Progenitor cell of endocrine pancreas (in vitro differentiated cells): ENCODE measurements at places on chromosomes 4 and X.

DNA sequence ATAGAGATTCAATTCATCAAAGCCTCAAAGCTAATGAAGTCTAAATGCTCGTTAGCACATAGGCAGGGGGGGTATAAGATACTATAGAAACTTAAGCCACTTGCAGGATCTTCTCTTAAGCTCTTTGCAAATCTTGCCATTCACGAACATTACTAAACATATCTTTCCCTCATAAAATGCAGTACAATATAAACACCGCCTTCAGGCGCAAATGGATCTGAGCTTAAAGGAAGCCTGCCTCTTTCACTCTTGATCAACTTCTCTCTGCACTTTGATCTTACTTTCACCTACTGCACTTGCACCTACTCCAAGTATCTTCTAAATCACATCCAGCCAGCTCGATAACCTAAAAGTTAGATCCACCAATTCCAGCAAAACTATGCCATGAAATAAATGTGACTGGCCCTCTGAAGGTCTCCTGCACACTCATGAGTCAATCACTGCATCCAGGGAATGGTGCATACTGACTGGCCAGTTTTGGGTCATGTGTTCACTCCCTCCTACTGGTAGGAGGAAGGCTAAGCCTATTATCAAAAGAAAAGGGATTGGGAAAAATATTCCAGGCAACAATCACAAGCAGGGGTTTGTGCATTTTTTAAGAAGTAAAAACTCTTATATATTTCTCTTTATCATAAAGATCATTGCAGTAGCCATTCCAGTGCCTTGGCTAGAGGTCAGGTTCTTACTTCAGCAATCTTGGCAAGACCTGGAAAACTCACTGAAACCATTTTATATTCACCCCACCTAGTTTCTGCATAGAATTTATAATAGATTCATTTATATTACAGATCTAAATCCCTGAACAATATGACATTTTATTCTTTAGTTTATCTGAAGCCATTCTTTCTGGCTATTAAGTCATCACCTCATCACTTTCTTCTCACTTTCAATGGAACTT is 222.0 kb downstream of the PPP3CA start:
- H3K27me3 ChIP-seq = no peaks in the 10 kb centered on the region
- H3K36me3 ChIP-seq = no peaks in the 10 kb centered on the region
- no peak overlapping the region for H3K4me3 ChIP-seq
- H3K27ac ChIP-seq = no peak overlapping the region
- H3K4me1 ChIP-seq = no peaks in the 10 kb centered on the region

- DNase-seq = no peak
- no peaks in the 10 kb centered on the region for H3K27me3 ChIP-seq
- no peak overlapping the region for H3K4me3 ChIP-seq
- H3K4me1 ChIP-seq = no peaks in the 10 kb centered on the region
- peaks cover 6% of the 10 kb centered on the region for H3K36me3 ChIP-seq
- no peak overlapping the region for H3K27ac ChIP-seq
Observed at GRCh38 chr4:2824836-2825381, 18.7 kb upstream of the ADD1 start.

- no peaks in the 10 kb centered on the region for H3K27me3 ChIP-seq
- H3K4me1 ChIP-seq = no peaks in the 10 kb centered on the region
- no peak for DNase-seq
- no peak overlapping the region for H3K27ac ChIP-seq
- no peak overlapping the region for H3K4me3 ChIP-seq
Observed at GRCh38 chr4:55367084-55367722, 21.2 kb downstream of the SRD5A3 start.

GRCh38 chr4:143554728-143555597 is 41.5 kb downstream of the SMARCA5 start:
- H3K27ac ChIP-seq = peak overlapping the region; percentile 13
- H3K4me1 ChIP-seq = peaks cover 10% of the 10 kb centered on the region
- H3K36me3 ChIP-seq = peaks cover 14% of the 10 kb centered on the region
- no peak for DNase-seq

DNA sequence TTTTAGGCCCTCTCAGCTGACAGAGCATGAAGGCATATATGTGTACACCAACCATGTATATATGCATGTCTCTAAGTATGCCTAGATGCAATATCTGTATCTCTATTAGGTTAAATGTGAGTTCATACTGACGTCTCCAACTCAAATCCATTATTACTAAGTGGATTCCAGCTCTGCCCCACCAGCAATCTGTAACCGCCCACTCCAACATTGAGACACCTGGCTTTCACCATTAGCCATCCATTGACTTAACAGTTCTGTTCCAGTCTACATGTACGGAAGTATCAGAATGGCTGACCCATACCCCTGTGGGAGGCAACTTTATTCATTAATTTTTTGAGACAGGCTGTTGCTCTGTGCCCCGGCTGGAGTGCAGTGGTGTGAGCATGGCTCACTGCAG is 15.0 kb upstream of the SH3TC1 start:
- no peaks in the 10 kb centered on the region for H3K36me3 ChIP-seq
- H3K4me1 ChIP-seq = peaks cover 11% of the 10 kb centered on the region
- H3K4me3 ChIP-seq = no peak overlapping the region
- no peak for DNase-seq

- no peak overlapping the region for H3K27ac ChIP-seq
- peaks cover 14% of the 10 kb centered on the region for H3K4me1 ChIP-seq
- no peaks in the 10 kb centered on the region for H3K36me3 ChIP-seq
- H3K4me3 ChIP-seq = no peak overlapping the region
- no peak for DNase-seq
- peaks cover 5% of the 10 kb centered on the region for H3K27me3 ChIP-seq
Observed at GRCh38 chrX:133374874-133375387, 40.4 kb downstream of the GPC4 start.

- H3K27me3 ChIP-seq = no peaks in the 10 kb centered on the region
- H3K36me3 ChIP-seq = peaks cover 8% of the 10 kb centered on the region
- H3K4me1 ChIP-seq = peaks cover 17% of the 10 kb centered on the region
- no peak overlapping the region for H3K4me3 ChIP-seq
Observed at GRCh38 chr4:110046588-110047049, 133.9 kb downstream of the EGF start.

- no peaks in the 10 kb centered on the region for H3K27me3 ChIP-seq
- H3K4me1 ChIP-seq = peaks cover 1% of the 10 kb centered on the region
- no peak overlapping the region for H3K27ac ChIP-seq
- no peak for DNase-seq
Observed at GRCh38 chr4:104964410-104965175, 182.1 kb upstream of the TET2 start.

DNA sequence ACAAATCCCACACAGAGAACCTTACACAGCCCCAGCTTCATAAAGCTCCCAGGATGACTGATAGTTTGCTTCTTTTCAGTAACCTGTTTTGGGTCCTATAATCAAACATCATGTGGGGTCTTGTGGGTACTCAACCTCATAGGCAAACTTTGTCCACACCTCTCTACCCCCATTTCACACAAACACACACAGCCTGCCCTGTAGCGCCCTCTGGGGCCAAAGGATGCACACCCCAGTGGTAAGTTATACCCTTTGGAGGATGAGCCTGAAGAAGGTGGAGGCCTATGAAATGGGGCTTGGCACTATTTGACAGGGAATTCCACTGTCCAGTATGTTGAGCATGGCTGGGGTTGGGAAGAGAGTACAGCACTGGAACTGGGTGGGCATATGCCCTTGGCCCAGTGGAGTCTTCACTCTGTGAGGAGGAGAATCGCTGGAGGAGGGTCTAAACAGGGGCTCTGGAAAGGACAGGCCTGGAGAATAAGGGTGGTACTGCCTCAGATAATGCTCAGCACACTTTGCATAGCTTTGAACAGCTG is 30.5 kb upstream of the COL25A1 start:
- H3K4me3 ChIP-seq = no peak overlapping the region
- DNase-seq = no peak
- peak overlapping the region; percentile 59 for H3K27ac ChIP-seq
- H3K27me3 ChIP-seq = no peaks in the 10 kb centered on the region
- no peaks in the 10 kb centered on the region for H3K36me3 ChIP-seq
- no peaks in the 10 kb centered on the region for H3K4me1 ChIP-seq

- no peak overlapping the region for H3K27ac ChIP-seq
- no peak for DNase-seq
- H3K4me1 ChIP-seq = no peaks in the 10 kb centered on the region
- no peaks in the 10 kb centered on the region for H3K27me3 ChIP-seq
- no peaks in the 10 kb centered on the region for H3K36me3 ChIP-seq
Observed at GRCh38 chrX:78213331-78213730, 73.9 kb upstream of the TAF9B start.

- no peaks in the 10 kb centered on the region for H3K27me3 ChIP-seq
- no peak overlapping the region for H3K27ac ChIP-seq
- DNase-seq = no peak
- H3K36me3 ChIP-seq = no peaks in the 10 kb centered on the region
- H3K4me3 ChIP-seq = no peak overlapping the region
Observed at GRCh38 chr4:122788935-122789334, 37.7 kb upstream of the FGF2 start.

DNA sequence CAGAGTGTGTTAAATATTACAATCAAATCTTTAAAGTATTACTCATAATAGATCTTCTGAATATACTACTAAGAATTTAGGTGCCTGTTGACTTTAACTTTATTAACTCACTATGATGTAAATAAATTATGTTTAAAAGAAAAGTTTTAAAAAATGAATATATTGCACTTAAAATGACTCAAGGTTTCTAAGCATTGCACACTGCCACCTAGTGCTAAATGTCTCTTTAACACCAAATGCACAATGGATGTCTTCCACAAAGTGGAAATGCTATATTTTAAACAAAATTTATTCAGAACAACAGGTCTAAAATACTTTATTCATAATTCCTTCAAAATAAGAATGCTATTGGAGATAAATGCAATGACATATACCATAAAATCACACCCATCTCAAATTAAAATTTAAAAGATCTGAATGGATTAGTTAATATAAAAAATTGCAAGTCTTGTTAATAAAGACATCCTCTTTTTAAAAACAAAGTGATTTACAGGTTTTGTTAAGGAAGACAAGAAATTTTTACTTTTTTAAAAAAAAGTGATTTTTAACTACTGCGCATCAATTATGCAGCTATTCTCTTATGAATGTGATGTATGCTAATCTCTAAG is 5.5 kb downstream of the INPP4B start:
- peaks cover 15% of the 10 kb centered on the region for H3K4me1 ChIP-seq
- H3K27me3 ChIP-seq = peaks cover 29% of the 10 kb centered on the region
- no peak for DNase-seq
- no peak overlapping the region for H3K27ac ChIP-seq
- no peak overlapping the region for H3K4me3 ChIP-seq

DNA sequence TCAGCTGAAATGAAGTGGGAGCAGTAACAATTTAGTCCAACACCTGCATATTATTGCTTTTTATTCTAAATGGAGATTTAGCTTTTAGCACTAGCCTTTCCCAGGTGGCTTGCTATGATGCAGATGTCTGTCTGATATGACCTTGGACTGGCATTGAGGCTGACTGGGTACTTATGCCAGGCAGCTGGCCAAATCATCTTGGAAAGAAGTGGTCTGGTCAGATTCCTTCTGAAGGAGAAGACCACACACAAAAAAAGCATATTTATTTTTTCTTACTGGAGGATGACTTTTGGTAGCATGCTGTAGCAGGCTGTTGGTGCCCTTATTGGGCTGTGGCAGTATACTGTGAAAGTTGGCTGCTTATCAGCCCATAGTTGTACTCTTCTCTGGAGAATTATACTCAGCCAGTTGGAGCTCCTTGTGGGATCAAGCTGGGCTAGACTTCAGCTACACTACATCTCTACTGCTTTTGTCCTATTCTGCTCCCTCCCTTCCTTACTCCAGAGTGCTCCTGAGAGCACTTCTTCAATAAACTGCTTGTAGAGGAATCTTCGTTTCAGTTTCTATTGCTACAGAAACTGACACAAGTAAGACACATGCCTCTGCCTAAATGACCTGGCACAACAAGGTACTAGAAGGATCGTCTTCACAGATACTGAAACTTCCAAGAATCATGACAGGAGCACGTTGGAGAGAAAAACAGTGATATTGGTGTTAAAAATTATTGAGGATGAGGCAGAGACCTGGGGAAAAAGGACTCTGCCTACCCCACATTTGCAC is 196.8 kb upstream of the RPS6KA3 start:
- H3K27me3 ChIP-seq = no peaks in the 10 kb centered on the region
- H3K27ac ChIP-seq = no peak overlapping the region
- DNase-seq = no peak
- H3K36me3 ChIP-seq = no peaks in the 10 kb centered on the region
- no peaks in the 10 kb centered on the region for H3K4me1 ChIP-seq

DNA sequence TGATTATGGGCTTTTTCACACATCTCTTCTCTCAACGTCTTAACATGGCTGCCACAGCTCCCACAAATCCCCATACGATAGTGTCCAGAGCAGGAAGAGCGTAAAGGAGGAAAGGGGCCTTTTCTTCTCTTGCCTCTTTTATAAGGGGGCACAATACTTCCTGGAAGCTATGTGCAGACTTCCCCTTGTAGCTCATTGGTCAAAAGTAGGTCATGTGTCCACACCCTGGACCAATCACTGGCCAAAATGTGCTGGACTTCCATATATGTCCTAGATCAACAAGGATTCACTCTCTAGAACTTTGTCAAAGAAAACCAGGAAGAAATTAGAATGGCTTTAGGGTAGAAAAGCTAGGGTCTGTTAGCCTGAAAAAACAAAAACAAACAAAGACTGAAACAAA is 26.7 kb downstream of the STK32B start:
- no peak for DNase-seq
- no peak overlapping the region for H3K27ac ChIP-seq
- H3K4me3 ChIP-seq = no peak overlapping the region
- no peaks in the 10 kb centered on the region for H3K36me3 ChIP-seq
- H3K4me1 ChIP-seq = no peaks in the 10 kb centered on the region

GRCh38 chr4:169485791-169486742 is 126.3 kb downstream of the NEK1 start:
- no peak overlapping the region for H3K4me3 ChIP-seq
- H3K36me3 ChIP-seq = peaks cover 18% of the 10 kb centered on the region
- DNase-seq = peak; percentile 20
- H3K4me1 ChIP-seq = no peaks in the 10 kb centered on the region
- no peaks in the 10 kb centered on the region for H3K27me3 ChIP-seq

- no peak for DNase-seq
- no peak overlapping the region for H3K27ac ChIP-seq
- H3K4me1 ChIP-seq = peaks cover 3% of the 10 kb centered on the region
- peaks cover 1% of the 10 kb centered on the region for H3K36me3 ChIP-seq
- H3K27me3 ChIP-seq = no peaks in the 10 kb centered on the region
Observed at GRCh38 chrX:65706041-65706828, 38.8 kb downstream of the MSN start.

DNA sequence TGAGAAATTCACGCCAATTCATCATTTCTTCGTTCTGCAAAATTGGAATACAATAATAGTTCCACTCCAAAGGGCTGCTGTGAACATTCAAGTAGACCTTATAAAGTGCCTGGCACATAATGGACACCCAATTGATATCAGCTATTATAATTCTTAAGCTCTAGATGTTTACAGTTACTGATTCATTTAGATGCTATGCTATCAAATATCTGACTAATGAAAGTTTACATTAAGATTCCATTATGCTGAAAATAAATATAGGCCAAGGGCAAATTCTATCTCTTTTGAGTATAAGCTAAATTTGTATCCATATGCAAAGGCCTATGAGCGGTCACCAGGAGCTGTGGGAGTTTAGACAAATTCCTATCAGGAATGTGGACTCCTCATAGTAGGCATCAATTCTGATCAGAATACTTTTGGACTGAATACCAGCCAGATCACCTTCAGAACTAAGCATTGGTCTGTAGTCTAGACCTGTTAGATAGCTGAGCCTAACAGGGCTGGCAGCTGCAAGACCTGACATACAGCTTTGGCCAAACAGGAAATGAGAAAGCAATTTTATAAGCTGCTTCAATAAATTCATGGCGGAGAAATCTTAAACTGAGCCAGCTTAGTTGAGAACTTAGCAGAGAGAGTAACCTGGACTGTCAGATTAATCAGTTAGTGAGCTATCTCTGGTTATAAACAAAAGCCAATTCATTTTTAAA is 384.3 kb upstream of the ACTRT1 start:
- H3K4me3 ChIP-seq = no peak overlapping the region
- H3K36me3 ChIP-seq = no peaks in the 10 kb centered on the region
- no peaks in the 10 kb centered on the region for H3K27me3 ChIP-seq
- H3K4me1 ChIP-seq = peaks cover 2% of the 10 kb centered on the region
- no peak for DNase-seq
- no peak overlapping the region for H3K27ac ChIP-seq
